ENCODE measurements at places on chromosomes 3 and 15. TPM values are rescaled to one million over a fixed set of nuclear protein-coding genes. Genes with fewer than 3 reads are reported as not detected.

FILIP1L gene
- under 0.01 TPM for total RNA-seq

MYNN gene
- total RNA-seq, result 23.8 TPM

DNA sequence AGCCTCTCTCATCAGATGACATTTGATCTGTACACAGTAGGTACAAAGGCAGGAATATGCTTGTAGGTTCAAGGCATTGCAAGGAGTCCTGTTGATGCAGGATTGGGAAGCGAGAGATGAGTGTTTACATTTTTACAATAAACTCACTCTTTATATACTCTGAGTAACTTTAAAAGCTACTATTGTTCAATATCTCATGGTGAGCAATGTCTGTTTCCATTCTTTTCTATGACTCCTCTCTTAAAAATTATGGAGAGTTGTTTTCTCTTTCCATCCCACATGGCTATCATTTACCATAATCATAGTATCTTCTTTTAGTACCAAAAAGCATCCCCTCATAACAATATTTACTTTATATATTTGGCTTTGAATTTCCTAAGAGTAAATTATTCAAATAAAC is 314.0 kb upstream of the CDIN1 start:
- DNase-seq, result no peak

- DNase-seq, result no peak
Measured at GRCh38 chr3:133081016-133081415, 42.8 kb downstream of the TMEM108 start.

DNA sequence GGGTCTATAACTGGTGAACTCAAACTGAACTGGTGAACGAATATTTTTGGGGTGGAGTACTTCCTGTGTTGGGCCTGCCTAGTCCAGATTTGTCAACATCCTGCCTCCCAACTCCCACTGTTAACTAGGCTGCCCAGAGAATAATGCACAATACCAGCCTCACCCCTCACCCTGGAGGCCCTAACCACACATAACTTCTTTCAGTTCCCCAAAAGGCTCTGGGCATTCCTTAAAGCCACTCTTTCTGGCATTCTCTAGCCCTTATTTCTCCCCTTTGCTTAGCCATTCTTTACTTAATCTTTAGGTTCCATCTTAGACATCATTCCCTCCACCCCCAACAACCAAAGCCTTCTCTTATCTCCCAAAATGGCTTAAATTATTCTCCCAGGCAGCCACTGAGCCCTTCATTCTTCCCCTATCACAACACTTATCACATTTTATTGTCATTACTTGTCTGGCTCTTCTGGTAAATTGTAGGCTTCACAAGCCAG is 9.1 kb upstream of the SEC11A start:
- DNase-seq, result peak; percentile 37

GRCh38 chr3:5122741-5123706 is 932 bp downstream of the ARL8B start:
- DNase-seq, result peak; percentile 66

DNA sequence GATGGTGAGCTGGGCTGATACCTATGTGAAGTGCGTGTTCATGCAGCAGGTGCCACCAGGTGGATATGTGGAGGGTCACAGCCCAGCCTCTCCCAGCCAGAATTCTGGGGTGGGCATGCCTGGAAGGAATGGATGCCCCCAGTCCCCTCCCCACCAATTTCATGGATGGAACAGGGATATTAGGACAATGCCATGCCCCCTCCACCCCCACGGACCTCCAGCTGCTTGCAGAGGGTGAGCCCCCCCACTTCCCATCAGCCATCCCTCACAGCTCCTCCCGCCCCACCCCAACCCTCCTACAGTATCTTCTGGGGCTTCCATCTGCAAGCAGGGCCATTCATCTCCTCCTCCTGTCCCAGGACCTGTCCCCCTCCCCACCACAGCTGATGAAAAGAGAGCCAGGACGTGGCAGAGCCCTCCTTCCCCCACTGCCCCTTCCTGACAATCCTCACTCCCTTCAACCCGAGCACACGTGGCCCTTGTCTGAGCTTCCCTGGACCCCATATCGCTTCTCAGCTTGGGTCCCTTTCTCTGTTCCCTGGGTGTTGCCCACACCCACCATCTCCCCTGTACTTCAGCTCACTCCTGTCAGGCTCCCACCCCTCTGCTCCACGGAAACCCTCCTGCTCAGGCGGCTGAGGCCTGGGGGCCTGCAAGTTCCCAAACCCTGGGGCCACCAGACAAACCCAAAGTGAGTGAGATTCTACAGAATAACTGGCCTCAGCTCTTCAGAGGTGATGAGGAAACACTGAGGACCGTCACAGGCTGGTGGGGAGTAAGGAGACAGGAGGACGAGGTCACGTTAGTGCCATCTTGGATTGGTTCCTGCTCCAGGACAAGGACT is 2.8 kb upstream of the SEMA3G start:
- DNase-seq, result no peak

DNA sequence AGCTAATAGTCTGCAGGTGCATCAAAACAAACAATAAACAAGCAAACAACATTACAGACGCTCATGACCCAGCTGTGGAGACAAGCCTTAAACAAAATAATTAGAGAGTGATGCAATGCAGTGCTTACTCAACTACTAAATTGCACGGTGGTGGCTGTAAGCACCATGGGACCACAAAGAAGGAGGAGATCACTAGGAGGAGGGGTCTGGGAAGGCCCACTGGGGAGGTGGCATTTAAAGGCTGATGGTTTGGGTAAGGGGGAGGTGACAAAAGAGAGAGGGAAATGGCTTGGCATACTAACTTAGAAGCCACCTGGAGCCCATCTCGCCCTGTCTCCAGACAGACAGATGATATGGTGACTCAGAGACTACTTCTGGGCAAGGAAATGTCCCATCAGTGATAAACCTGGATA is 516.7 kb downstream of the FOXP1 start:
- DNase-seq, result peak; percentile 61

TNIK gene
- 6.7 TPM for total RNA-seq

AMOTL2 gene
- 13.1 TPM for total RNA-seq

- peak; percentile 66 for DNase-seq
Measured at GRCh38 chr3:52153389-52154096, 680 bp downstream of the POC1A start.

DNA sequence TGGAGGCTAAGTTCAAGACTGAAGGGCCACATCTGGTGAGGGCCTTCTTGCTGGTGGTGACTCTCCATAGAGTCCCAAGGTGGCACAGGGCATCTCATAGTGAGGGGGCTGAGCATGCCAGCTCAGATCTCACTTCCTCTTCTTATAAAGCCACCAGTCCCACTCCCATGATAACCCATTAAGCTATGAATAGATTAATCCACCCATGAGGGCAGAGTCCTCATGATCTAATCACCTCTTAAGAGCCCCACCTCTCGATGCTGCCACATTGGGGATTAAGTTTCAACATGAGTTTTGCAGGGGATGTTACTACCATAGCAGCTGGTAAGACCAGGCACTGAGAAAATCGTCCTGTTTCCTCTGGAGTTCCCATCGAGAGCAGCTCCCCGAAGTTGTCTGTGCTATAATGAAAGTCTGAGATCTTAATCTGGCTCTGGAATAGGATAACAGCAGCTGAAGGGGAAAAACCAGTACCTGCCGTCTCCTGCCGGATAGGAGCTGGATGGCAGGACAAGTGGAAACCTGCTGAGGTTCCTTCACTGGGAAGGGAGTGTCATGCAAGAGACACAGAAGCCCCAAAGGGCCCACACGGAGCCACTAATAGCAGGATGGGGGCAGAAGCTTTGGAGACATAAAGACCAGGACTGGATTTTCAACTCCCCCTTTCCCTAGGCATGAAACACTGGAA is 79.5 kb upstream of the EPHB3 start:
- DNase-seq, result no peak

GOLGA6B gene
- not detected for total RNA-seq

GRCh38 chr3:66083096-66083678 is 44.5 kb upstream of the MAGI1 start:
- DNase-seq, result no peak

DNA sequence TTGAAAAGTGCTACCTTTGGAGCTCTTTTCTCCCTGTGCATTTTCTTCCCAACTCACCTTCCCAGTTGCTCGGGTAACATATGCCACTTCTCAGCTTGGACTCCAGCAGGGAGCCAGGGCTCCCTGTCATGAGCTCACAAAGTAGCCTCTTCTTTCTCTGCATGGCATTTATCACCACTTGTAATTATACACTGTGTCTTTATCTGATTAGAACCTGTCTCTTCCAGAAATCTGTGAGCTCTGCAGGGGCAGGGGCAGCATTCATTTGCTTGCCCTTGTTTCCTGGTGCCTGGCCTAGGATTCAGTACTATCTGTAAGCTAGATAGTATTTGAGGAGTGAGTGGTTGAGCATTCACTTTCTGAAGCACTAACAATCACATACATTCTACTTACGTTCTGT is 100.9 kb downstream of the CLSTN2 start:
- no peak for DNase-seq

DNA sequence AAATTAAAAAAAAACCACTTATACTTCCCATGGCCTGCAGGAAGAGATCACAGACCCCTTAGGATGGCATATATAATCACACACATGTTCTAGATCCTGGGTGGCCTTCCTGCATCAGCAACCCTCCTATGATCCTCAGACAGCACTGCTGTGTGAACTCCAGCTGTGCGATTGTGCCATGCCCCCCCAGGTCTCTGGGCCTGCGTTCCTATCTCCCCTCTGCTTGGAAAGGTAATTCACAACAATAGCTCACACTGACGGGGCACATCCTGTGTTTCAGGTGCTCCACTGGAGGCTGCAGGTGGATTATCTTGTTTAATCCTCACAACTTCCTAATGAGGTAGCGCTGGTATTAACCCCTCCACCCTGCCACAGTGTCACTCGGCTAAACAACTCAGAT is 71.2 kb upstream of the GLCE start:
- no peak for DNase-seq

CHRM5 gene
- not detected for total RNA-seq

- DNase-seq, result no peak
Measured at GRCh38 chr15:40328176-40328575, 4.7 kb downstream of the INAFM2 start.

- no peak for DNase-seq
Measured at GRCh38 chr15:50117431-50118027, 1.5 kb downstream of the ATP8B4 start.

DNA sequence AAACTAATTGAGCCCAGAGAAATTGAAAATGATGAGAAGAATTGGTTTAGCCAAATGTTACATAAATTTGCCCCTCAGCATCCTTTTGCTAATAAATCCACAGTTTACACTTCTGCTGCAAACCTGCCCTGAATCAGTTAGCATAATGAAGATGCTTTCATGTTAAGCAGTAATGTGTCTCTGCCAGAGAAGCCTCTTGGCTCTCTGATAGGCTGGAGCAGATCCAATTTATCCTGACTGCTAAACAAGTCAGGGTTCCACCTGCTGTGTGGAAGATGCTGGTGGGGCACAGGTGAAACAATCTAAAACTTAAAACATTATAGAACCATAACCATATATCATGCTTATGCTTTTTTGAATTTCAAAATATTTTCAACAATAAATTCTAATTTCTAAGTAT is 946.8 kb downstream of the OTOL1 start:
- DNase-seq, result no peak

GRCh38 chr3:152192050-152192449 is 76.7 kb upstream of the MBNL1 start:
- DNase-seq, result no peak

PLA2G4D gene
- not detected for total RNA-seq

DNA sequence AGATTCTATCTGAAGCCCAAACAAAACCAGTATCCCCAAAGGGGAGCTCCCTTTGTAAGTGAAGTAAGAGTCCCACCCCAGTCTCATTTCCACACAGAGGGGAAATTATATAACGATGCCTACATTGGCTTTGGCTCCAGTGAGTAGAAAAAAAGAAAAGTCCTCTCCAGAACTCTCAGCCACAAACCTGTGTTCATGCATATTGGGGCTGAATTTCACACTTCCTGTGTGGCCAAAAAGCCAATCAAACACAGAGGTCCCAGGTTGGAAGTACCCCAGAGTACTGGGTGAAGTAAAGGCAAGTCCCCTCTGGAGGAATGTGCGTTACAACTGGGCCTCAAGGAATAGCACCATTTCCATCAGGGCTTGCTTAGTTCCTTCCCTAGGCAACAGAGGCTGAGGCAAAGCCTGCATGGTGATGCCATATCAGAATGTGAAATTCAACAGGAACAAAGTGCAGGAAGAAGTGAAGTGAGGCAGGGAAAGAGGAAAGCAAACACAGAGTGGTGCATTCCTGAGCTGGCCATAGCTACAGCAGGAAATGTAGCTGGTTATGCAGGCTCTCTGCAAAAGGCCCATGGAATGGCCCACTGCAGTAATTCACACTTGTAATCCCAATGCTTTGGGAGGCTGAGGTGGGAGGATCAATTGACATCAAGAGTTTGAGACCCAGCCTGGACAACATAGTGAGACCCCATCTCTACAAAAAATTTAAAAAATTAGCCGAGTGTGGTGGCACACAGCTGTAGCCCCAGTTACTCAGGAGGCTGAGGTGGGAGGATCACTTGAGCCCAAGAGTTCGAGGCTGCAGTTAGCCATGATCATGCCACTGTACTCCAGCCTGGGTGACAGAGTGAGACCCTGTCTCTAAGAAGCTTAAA is 16.6 kb upstream of the CX3CR1 start:
- DNase-seq, result no peak

SPTSSB gene
- not detected for total RNA-seq

- peak; percentile 15 for DNase-seq
Measured at GRCh38 chr3:188931531-188931930, 240.2 kb upstream of the TPRG1 start.

GRCh38 chr3:36943601-36944000 is 1.3 kb downstream of the TRANK1 start:
- DNase-seq, result no peak

GOLGA6A gene
- not detected for total RNA-seq

GRCh38 chr3:7305561-7305960 is 444.6 kb downstream of the GRM7 start:
- DNase-seq, result no peak

GRCh38 chr3:98968824-98969223 is 67.3 kb upstream of the DCBLD2 start:
- no peak for DNase-seq

BUB1B gene
- total RNA-seq, result 126 TPM

- no peak for DNase-seq
Measured at GRCh38 chr15:83413054-83413719, 34.0 kb upstream of the SH3GL3 start.

GRCh38 chr3:179630753-179631451 is 21.9 kb upstream of the USP13 start:
- no peak for DNase-seq

DNA sequence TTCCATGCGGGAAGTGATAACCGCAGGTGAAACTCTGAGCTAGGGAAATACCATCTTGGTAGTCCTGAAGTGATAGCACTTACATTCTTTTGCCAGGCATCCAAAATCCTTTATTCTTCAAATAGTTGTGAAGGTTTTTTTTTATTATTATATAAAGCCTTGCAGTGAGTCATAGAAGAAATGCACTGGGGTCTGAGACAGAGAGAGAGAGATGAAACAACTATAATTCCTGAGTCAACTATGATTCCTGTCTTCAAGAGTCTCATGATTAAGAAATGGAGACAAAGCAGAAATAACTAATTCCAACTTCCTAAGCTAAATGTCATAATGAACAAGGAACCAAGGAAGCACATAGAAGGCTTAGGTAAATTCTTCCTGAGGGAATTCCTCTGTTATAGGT is 495.6 kb downstream of the LPP start:
- DNase-seq, result no peak
